ENCODE measurements at places on chromosomes 2 and 18.

DNA sequence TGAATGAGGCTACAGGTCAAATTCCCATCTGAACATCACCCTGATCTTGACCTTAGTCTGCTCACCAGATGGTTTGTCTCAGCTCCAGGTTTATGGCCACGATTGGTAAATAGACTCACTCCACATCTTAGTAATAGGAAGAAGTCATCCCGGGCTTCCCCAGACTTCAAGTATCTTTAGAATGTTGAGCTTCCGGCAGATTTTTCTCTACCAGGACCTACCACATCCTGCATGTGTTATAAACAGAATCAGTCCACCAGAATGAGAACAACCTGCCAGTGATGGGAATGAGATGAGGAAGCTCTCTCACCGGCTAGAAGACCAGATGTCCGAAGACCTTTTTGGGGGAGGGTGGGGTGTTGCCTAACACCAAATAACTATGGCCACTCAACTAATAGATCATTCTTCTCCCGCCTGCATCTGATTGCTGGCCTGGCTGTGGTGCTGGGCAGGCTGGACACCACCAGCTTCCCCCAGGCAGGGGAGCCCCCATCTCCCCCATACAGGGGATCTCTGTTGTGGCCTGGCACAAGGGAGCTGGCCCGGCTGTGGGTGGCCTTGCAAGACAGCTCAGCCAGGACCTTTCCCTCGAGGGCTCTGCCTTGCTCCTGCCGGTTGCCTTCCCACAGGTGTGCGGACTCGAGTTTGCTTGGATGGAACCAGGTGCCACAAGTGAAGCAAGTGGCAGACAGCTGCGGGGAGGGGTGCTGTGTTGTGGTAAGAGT lies 88.5 kb downstream of the SH3RF3 start:
- no peak for DNase-seq

- no peak for DNase-seq
These were observed 823.1 kb downstream of the EPHA4 start for GRCh38 chr2:220748875-220749479.

DNA sequence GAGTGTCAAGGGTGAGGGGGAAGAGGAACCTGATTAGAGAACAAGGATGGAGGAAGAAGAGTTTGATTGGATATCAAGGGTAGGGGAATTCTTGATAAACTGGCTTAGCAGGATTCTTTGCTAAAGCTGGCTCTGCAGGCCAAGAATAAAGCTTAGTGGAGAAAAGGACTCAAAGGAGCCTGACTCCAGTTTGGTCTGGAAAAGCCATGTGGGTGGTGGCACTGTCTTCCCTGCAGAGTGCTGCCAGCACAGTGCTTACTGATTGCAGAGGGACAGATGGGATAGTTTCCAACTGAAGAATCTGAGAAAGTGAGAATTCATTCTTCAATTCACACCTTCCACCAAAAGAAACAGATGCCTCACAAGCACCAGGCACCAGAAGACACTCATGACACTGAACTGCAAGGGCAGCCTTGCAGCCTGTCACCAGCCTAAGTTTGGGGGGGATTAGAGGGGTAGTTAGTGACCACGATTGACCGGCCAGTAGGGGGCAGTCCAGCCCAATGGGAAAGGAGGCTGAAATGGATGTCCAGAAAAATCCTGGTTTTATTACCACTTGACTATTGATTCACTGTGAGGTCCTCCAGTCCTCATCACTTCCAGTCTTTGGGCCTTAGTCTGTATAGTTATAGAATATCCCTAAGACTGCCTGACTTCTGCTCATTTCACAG lies 334.5 kb downstream of the SMAD2 start:
- DNase-seq: no peak

DNA sequence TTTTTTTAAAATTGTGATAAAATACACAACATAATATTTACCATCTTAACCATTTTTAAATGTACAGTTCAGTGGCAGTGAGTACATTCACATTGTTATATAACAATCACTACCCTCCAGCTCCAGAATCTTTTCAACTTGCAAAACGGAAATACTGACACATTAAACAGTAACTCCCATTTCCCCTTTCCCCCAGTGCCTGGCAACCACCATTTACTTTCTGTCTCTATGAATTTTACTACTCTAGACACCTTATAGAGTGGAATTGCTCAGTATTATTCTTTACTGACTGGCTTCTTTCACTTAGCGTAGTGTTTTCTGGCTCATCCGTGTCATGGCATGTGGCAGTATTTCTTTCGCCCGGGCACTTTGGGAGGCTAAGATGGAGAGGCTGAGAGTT lies 32.6 kb downstream of the FASTKD2 start:
- DNase-seq: no peak

- DNase-seq: no peak
These were observed 518.2 kb upstream of the RAB12 start for GRCh38 chr18:8091035-8091434.

- DNase-seq: no peak
These were observed 315.2 kb upstream of the CHAC2 start for GRCh38 chr2:53452400-53452799.

DNA sequence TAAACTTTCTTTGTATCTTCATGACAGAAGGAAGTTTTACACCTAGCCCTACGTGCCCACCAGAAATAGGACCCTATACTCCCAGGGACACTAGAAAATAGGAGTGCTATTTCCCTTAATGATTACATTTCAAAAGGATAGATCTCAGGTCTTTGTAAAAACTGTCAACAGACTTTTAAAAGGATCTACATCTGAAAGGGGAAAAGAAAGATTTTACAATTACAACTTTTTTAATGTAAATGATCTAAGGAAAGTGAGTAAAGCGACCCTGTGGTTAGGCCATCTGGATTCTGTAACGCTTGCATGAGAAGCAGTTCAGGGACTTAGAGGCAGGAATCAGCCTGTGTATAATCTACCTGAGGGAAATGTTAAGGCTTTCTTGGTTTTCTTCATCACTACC lies 431.8 kb upstream of the MC4R start:
- no peak for DNase-seq

- DNase-seq: no peak
These were observed 18.9 kb downstream of the SLC39A10 start for GRCh38 chr2:195675783-195676427.

GRCh38 chr2:98158305-98158704 lies 71.3 kb downstream of the VWA3B start:
- no peak for DNase-seq

- DNase-seq: no peak
These were observed 577 bp downstream of the EHBP1 start for GRCh38 chr2:62705859-62706720.

DNA sequence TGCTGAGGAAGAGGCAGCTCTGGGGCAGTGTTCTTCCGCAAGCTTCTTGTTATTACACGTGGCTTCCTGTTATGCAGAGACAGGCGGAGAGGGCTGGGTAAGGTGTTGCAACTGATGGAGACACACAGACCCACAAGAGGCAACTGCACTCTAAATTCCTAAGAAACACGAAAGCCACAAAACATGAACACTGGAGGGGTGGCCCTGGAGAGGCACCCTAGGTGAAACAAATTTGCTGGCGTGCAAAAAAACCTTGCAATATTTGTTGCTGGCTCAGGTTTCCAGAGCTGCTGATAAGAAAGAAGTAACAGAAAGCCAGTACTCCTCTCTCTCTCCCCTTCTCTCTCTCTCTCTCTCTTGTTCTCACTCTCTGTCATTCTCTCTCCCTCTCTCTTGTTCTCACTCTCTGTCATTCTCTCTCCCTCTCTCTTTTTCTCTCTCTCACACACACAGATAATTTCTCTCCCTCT lies 31.8 kb downstream of the ARHGAP25 start:
- no peak for DNase-seq

DNA sequence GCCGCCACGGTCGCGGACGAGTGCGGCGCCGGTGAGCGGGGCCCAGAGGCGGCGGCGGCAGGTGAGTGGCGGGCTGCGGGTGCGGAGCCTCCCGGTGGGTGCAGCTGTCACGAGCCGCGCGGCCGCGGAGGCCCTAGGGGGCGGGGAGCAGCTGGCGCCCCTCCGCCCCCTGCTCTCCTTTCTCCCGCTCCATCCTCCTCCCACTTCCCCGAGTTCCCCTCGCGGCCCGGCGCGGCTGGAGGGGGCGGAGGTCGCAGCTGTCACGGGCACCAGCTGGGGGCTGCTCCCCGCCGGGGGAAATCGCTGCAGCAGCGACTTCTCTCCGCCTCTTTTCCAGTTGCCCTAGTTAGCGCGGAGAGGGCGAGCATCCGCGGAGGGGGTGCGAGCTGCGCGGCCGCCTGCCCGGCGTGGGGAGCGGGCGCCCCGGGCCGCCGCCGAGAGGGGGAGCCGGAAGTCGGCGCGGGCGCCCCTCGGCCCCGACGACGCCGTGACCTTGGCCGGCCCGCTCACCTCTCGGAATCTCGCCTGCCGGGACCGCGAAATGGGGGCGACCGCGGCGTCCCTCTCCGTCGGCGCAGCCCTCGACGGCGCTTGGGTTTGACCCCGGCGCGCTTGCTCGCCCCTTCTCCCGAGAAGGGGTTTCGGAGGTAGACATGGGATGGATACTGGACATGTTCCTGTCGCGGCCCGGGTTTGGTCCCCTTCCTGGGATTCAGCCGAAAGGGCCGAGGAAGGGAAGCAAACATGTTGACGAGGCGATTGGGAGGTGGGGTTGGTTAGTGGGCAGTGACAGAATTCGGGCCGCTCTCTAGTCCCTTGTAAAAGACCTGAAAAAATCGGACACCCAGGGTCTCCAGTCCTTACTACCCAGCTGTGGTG lies 727 bp downstream of the NCOA1 start:
- DNase-seq: no peak

DNA sequence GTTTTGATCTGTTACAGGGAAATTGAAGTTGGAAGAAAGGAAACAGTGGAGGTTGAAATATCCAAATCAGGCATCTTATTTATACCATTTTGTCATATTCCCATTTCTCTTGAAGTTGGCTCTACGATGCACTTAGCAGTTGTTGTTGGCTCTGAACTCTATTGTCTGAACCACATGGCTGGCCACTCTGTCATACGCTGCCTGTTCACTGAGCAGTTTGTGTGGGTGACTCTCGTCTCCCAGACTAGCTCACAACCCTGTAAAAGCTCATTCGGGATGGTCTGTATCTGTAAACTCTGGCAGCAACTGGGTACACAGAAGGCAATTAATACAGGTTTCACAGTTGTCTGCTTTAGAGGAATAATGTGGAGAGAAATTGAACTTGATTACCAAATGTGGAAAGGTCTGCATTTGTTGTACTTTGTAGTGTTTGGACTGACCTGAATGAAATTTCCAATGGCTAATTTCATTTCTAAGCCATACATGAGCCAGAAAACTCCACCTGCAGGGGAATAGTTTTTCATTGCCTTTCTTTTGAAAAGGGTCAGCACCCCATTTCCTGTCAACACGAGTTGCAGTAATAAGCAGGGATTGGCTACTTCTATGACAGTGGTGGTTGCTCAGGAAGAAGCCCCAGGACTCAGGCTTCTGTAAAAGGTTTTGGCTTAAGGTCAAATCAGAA lies 378.2 kb downstream of the OSR1 start:
- DNase-seq: no peak

- no peak for DNase-seq
These were observed 75.8 kb downstream of the NRP2 start for GRCh38 chr2:205758051-205758450.

- DNase-seq: no peak
These were observed 25.0 kb downstream of the CRACDL start for GRCh38 chr2:98911126-98911375.

DNA sequence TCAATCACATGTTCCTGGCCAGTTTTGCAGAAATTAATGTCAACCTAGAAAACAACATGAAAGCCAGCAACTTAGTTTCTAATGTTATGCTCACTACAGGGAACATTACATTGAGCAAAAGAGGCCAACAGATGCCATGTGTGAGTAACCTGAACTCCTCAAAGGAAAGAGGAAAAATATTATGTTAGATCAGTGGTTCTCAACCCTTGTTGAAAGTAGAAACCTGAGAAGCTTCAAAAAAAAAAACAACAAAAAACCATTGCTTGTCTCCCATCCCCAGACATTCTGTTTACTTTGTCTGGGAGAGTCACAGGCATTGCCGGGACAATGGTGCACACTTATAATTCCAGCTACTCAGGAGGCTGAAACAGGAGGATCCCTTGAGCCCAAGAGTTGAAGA lies 57.7 kb downstream of the METTL4 start:
- no peak for DNase-seq

GRCh38 chr2:74849228-74849892 lies 15.4 kb downstream of the HK2 start:
- DNase-seq: no peak

GRCh38 chr2:128716299-128716721 lies 397.6 kb upstream of the HS6ST1 start:
- DNase-seq: no peak

DNA sequence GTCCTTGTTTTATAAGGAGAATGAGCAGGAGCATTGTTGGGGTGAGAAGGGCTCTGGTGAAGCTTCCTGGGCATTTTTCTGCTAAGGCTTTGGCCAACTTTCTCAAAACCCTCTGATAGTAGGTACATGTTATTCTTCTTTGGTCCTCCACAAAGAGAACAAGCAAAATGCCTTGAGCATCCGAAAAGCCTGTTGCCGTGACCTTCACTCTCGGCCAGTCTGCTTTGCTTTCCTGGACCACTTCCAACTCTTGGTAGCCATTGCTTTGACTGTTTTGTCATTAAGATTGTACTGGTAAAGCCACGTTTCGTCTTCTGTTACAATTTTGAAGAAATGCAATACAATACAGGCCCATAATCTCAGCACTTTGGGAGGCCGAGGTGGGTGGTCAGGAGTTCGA lies 27.4 kb upstream of the ALLC start:
- no peak for DNase-seq

GRCh38 chr18:37762076-37762621 lies 196.6 kb upstream of the CELF4 start:
- no peak for DNase-seq

DNA sequence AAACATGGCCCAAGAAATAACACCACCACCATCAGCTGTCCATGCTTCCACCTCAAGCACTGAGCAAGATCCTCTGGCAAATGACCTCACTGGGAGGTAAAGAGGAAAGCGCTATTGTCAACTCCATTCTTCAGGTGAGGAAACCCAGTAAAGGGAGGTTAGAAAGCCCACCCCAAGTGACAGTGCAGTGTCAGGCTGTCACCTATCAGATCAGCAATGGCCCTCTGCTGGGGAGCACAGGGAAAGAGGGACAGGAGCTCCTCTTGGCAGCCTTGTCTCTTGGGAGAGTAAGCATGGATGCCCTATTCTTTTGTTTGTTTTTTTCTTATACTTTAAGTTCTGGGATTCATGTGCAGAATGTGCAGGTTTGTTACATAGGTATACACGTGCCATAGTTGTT lies 104.3 kb upstream of the DAPL1 start:
- DNase-seq: no peak
